T-helper 17 cell (primary cell): ENCODE measurements at places on chromosomes 13 and 19. TPM values are rescaled to one million over a fixed set of nuclear protein-coding genes. Genes with fewer than 3 reads are reported as not detected.
A peak's percentile ranks its signal among the peaks of the same experiment; 100 is the strongest.

GRCh38 chr13:44680746-44681355 lies 104.7 kb upstream of the TSC22D1 start:
- H3K27me3 ChIP-seq = no peaks in the 10 kb centered on the region
- H3K36me3 ChIP-seq = no peaks in the 10 kb centered on the region
- H3K27ac ChIP-seq = no peak overlapping the region
- peaks cover 3% of the 10 kb centered on the region for H3K4me1 ChIP-seq
- no peak overlapping the region for H3K4me3 ChIP-seq

STOML3 gene
- total RNA-seq = not detected

GRCh38 chr13:75467040-75467728 lies 14.8 kb downstream of the TBC1D4 start:
- DNase-seq = no peak
- no peaks in the 10 kb centered on the region for H3K4me1 ChIP-seq
- no peak overlapping the region for H3K27ac ChIP-seq
- no peak overlapping the region for H3K4me3 ChIP-seq

GRCh38 chr13:102873653-102874052 lies 27.8 kb downstream of the ERCC5 start:
- H3K27me3 ChIP-seq = no peaks in the 10 kb centered on the region
- no peak overlapping the region for H3K27ac ChIP-seq
- H3K4me1 ChIP-seq = peaks cover 15% of the 10 kb centered on the region
- H3K4me3 ChIP-seq = no peak overlapping the region
- DNase-seq = no peak

DNA sequence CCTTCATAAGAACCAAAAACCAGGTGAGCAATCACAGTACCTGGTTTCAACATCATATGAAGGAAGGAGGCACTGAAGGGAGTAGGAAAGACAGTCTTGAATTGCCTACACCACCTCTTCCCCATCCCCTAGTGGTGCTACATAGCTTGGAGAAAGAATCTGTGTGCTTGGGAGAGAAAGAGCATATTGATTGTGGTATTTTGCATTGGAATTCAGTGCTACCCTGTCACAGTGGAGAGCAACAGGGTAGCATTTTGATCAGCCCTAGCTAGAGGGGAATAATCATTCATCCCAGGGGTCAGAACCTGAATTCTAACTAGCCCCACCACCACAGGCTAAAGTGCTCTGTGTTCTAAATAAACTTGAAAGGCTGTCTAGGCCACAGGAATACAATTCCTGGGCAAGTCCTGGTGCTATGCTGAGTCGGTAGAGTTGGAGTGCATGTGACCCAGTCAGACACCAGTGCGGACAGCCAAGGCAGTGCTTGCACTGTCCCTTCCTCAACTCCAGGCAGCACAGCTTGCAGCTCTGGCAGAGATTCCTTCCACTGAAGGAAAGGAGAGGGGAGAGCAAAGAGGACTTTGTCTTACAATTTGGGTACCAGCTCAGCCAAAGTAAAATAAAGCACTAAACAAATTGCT lies 158.7 kb downstream of the VWA8 start:
- H3K27ac ChIP-seq = no peak overlapping the region
- H3K27me3 ChIP-seq = no peaks in the 10 kb centered on the region
- peaks cover 19% of the 10 kb centered on the region for H3K36me3 ChIP-seq
- no peak overlapping the region for H3K4me3 ChIP-seq

GRCh38 chr19:18279516-18280246 lies 1.7 kb downstream of the JUND start:
- no peaks in the 10 kb centered on the region for H3K27me3 ChIP-seq
- peaks cover 34% of the 10 kb centered on the region for H3K4me1 ChIP-seq
- peak; percentile 76 for DNase-seq

DIRAS1 gene
- total RNA-seq = 0.40 TPM

- no peak for DNase-seq
- peaks cover 2% of the 10 kb centered on the region for H3K36me3 ChIP-seq
- H3K4me1 ChIP-seq = peaks cover 30% of the 10 kb centered on the region
- H3K27ac ChIP-seq = peak overlapping the region; percentile 97
- H3K27me3 ChIP-seq = no peaks in the 10 kb centered on the region
- H3K4me3 ChIP-seq = peak overlapping the region; percentile 78
These were observed 1.3 kb upstream of the AKT2 start for GRCh38 chr19:40286235-40286970.

GRCh38 chr19:48877855-48878195 lies 5.6 kb downstream of the PPP1R15A start:
- peaks cover 52% of the 10 kb centered on the region for H3K4me1 ChIP-seq
- DNase-seq = no peak
- H3K27ac ChIP-seq = peak overlapping the region; percentile 99
- peak overlapping the region; percentile 70 for H3K4me3 ChIP-seq

PDE4C gene
- not detected for total RNA-seq

- no peak within 1 kb of the TSS for H3K27ac ChIP-seq
- peaks cover 69% of the 10 kb centered on the region for H3K27me3 ChIP-seq
- no peaks in the 10 kb centered on the region for H3K4me1 ChIP-seq
- H3K4me3 ChIP-seq = no peak within 1 kb of the TSS
These were observed at the start of gene SIGLEC6 for GRCh38 chr19:51531349-51532315. Gene SIGLEC6, minus strand, starts transcription at chr19:51531670. Its CDS starts 22 bp downstream, at chr19:51531648.

- no peak overlapping the region for H3K27ac ChIP-seq
- H3K4me1 ChIP-seq = peaks cover 11% of the 10 kb centered on the region
- H3K27me3 ChIP-seq = no peaks in the 10 kb centered on the region
These were observed 82.6 kb downstream of the GADD45B start for GRCh38 chr19:2558543-2558942.

MEIOSIN gene
- total RNA-seq = not detected

- H3K27ac ChIP-seq = no peak overlapping the region
- peaks cover 3% of the 10 kb centered on the region for H3K36me3 ChIP-seq
- no peaks in the 10 kb centered on the region for H3K4me1 ChIP-seq
- H3K27me3 ChIP-seq = no peaks in the 10 kb centered on the region
These were observed 182.2 kb downstream of the KDM4B start for GRCh38 chr19:5150902-5151741.

IQCN gene
- total RNA-seq = 16.5 TPM

TSHZ3 gene
- total RNA-seq = 1.3 TPM

- peak within 1 kb of the TSS; percentile 99 for H3K27ac ChIP-seq
- no peaks in the 10 kb centered on the region for H3K27me3 ChIP-seq
- H3K4me3 ChIP-seq = peak within 1 kb of the TSS; percentile 99
- H3K36me3 ChIP-seq = peaks cover 14% of the 10 kb centered on the region
- H3K4me1 ChIP-seq = peaks cover 54% of the 10 kb centered on the region
These were observed at the start of gene ARHGEF1 for GRCh38 chr19:41882568-41883462. Gene ARHGEF1, plus strand, starts transcription at chr19:41883184. Its CDS starts 4,899 bp downstream, at chr19:41888083.

DNA sequence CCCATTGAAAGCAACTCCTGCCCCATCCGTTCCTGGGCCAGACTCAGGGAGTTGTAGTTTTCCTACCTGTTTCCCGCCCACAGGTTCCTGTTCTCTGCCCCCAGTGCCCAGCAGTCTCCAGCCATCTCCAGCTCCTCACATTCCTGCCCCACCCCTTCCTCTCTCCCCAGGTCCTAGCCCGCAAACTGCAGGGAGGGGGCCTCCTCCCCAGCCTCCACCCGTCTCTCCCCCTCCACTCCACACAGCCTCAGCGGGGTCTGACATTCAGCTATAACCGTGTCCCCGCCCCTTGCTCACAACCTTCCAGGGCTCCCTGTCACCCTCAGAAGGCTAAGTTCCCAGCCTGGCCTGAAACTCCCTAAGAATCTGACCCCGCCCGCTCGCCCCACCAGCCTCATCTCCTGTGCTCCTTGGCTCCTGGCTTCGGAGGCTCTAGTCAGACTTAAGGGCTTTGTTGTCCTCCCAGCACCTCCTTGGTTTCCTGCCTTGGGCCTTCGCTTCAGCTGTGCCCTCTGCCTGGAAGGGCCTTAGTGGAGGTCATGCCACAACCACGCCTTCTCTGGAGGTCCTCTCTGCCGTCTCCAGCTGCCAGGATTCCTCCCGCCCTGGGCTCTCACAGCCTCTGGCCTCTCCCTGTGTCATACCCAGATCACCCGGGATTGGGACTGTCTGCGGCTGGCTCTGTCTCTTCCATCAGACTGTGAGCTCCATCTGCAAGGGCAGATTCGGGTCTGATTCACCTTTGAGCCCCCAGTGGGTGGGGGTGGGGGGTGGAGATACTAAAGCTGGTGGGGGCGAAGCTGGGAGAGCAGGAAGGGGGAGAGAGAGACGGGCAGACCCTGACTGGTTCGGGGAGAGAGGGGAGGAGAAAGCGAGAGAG lies 5.1 kb upstream of the SPACA6 start:
- H3K4me3 ChIP-seq = peak overlapping the region; percentile 95
- no peak for DNase-seq
- peaks cover 30% of the 10 kb centered on the region for H3K4me1 ChIP-seq
- H3K27ac ChIP-seq = peak overlapping the region; percentile 96
- peaks cover 6% of the 10 kb centered on the region for H3K36me3 ChIP-seq

DNA sequence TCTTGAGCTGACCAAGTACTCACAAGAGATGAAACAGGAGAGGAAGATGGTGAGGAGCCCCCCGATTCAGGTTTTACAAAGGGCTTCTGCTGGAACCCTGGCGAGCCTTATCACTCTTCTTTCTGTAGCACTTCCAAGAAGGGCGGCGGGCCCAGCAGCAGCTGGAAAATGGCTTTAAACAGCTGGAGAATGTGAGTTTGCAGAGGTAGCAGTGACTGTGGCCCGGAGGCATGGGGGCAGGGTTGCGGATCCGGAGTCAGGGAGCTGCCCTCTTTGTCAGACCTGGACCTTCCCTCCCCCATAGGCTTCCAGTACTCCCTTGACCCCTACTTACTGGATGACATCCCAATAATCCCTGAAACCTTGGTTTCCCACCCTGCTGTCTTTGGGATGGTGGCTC lies 3.6 kb downstream of the TRIP10 start:
- no peak overlapping the region for H3K4me3 ChIP-seq
- H3K4me1 ChIP-seq = peaks cover 30% of the 10 kb centered on the region
- H3K27me3 ChIP-seq = no peaks in the 10 kb centered on the region
- DNase-seq = no peak
- no peak overlapping the region for H3K27ac ChIP-seq

- peaks cover 5% of the 10 kb centered on the region for H3K36me3 ChIP-seq
- H3K4me1 ChIP-seq = peaks cover 31% of the 10 kb centered on the region
- DNase-seq = peak; percentile 40
- H3K4me3 ChIP-seq = peak overlapping the region; percentile 98
- H3K27me3 ChIP-seq = no peaks in the 10 kb centered on the region
These were observed 770 bp downstream of the HNRNPM start for GRCh38 chr19:8445488-8446001.

DNA sequence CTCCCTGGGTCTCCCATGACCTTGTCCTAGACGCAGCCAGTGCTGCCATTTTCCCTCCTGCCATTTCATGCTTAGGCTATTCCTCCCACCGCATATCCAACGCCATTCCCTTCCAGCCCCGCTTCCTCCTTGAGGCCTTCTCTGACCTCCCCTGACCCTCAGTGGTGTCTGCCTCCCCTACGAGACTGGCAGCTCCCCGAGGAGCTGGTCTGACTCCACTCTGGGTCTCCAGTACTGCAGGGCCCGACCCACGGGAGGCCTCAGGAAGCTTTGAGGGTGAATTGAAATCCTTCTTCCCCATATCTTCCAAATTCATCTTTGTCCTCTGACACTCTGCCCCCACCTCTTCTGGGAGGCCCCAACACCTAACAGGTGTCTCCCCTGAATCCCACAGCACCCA lies 708 bp downstream of the KLK15 start:
- no peak for DNase-seq
- H3K27ac ChIP-seq = no peak overlapping the region
- H3K4me3 ChIP-seq = no peak overlapping the region

GRCh38 chr19:31470229-31470939 lies 121.1 kb upstream of the TSHZ3 start:
- peaks cover 15% of the 10 kb centered on the region for H3K27me3 ChIP-seq
- DNase-seq = no peak
- H3K27ac ChIP-seq = no peak overlapping the region
- no peaks in the 10 kb centered on the region for H3K4me1 ChIP-seq

DNA sequence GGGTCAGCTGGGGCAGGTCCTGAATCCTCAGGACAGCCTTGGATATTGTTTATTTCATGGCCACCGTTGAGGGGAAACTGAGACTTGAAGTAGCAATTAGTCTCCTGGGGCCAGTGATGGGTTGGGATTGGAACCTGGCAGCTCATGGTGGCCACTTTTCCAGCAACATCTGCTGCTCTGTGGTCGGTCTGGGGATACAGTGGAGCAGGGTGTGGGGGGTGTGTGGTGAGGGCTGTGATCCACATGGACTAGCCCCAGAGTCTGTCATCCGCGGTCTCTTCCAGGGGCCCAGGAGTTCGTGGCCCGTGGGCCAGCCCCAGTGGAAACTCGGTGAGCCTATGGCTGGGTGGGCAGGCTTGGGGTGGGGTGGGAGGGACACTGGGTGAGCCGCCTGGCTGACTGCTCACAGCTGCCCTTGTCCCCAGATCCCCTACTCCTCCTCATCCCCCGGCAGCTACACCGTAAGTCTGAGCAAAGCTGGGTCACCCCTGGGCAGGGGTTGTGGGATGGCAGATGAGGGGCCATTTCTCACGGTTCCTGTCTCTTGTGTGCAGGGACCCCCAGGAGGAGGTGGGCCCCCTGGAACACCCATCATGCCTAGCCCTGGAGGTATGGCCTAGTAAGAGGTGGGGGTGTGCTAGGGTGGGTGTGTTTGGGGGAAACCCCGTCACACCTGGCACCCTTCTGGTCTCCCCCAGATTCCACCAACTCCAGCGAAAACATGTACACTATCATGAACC lies 5.5 kb downstream of the ISYNA1 start:
- DNase-seq = no peak
- peaks cover 17% of the 10 kb centered on the region for H3K4me1 ChIP-seq
- no peaks in the 10 kb centered on the region for H3K27me3 ChIP-seq
- peak overlapping the region; percentile 83 for H3K4me3 ChIP-seq
- no peaks in the 10 kb centered on the region for H3K36me3 ChIP-seq
- peak overlapping the region; percentile 43 for H3K27ac ChIP-seq

- peaks cover 75% of the 10 kb centered on the region for H3K4me1 ChIP-seq
- peaks cover 9% of the 10 kb centered on the region for H3K36me3 ChIP-seq
- peak overlapping the region; percentile 91 for H3K4me3 ChIP-seq
- no peaks in the 10 kb centered on the region for H3K27me3 ChIP-seq
- DNase-seq = peak; percentile 41
- H3K27ac ChIP-seq = peak overlapping the region; percentile 97
These were observed 53.1 kb downstream of the FOXO1 start for GRCh38 chr13:40613192-40613818.

ICAM4 gene
- total RNA-seq = 0.94 TPM

DNA sequence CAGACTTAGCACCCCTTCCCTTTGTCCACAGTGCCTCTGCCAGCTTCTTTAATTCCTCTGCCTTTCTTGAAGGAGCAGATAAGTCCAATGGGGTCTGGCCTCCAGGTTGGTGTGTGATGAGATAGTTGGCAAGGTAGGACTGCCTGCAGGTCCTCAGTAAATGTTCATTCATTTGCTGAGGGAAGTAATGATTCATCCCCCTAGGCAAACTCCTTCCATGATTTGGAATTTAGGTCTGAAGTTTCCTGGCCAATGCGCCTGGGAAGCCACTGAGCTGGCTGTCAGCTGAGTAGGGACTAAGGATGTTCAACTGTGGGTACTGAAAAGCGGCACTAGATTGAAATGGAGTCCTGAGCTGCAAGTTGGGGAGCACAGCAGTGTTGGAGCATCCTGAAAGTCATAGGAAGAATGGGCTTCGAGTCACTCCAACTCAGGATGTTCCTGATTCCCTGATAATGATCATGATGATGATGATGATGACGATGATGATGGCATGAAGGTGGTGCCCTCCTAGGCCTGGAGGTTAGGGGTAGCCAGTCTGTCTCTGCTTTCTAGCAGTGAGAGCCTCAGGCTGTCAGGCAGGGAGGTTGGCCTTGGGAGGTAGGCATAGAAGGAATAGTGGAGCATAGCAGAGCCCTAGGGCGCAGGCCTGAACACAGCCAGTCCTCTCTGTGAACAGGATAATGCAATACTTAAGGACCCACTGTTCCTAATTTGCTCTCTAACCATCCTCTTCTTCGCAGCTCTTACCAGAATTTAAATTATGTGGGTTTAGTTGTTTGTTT lies 44.7 kb downstream of the COL4A2 start:
- DNase-seq = no peak
- no peaks in the 10 kb centered on the region for H3K36me3 ChIP-seq
- no peak overlapping the region for H3K27ac ChIP-seq
- H3K4me3 ChIP-seq = no peak overlapping the region
- H3K27me3 ChIP-seq = peaks cover 33% of the 10 kb centered on the region
